Stimulated activated effector memory CD8-positive, alpha-beta T cell treated with anti-CD3 and anti-CD28 coated beads, Interleukin-12 subunit alpha, Interleukin-12 subunit beta, amount 100 ng/mL, for 72 hours (primary cell): ENCODE measurements at places on chromosomes 7 and 10.

- DNase-seq, result no peak
These were observed 41.2 kb upstream of the ACSL5 start for GRCh38 chr10:112332509-112333228.

GRCh38 chr10:76879116-76879913 is 758.3 kb downstream of the KCNMA1 start:
- no peak for DNase-seq

DNA sequence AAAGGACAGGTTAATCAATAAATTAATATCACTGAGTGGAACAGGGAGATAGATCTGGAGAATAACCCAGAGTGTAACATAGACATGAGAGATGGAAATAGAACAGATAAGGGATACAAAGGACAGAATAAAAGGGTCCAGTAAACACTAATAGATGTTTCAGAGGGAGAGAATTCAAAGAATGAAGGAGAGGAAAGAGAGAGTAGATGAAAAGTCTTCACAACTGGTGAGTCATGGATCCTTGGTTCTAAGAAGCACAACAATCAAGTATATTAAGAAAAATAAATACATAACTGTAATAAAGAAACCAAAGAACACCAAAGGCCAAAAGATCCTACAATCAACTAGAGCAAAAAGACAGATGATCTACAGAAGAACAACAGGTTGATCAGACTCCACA is 66.3 kb downstream of the BEND7 start:
- DNase-seq, result no peak

GRCh38 chr7:139339025-139339424 is 2.1 kb upstream of the FMC1 start:
- DNase-seq, result no peak

GRCh38 chr7:24239260-24239659 is 44.7 kb upstream of the NPY start:
- no peak for DNase-seq

- no peak for DNase-seq
These were observed 283 bp upstream of the TRDMT1 start for GRCh38 chr10:17201794-17202116.

DNA sequence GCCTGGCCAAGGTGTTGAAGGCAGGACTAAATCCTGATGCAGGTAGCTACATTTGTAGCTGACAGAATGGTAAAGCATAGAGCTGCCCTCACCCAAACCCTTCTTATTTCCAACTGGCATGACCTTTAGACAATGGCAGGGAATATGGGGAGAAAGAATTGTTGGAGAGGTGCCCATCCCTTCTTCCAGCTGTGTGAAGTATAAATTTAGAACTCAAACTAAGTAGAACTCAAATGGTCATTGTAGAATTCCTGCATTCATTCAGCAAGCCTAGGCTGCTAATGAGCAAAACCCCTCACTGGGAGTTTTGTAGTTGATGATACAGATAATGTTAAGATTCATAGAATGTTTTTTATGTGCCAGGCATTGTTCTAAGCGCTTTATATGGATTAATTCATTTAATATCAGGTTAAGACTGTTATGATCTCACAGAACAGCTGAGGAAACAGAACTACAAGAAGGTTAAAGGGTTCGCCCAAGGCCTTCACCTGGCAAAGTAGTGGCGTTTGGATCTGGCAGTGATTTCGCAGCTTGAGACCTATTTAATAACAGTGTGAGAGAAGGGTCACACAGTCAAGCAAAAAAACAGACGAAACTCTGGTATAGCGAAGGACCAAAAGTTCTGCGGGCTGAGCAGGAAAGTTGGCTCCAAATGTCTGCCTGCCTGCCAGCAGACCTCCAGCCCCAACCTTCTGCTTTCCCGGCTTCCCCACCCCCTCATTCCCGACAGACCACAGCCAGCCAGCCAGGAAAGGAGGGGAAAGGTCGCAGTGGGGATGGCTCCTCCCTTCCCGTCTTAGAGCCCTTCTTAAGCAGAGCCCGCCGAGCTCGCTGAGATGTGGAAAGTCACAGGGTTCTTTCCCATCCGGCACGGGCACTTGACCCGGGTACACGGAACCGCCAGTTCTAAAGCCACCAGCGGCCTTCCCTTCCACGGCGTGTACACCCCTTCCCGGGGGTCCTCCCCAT is 1.6 kb upstream of the HILPDA start:
- DNase-seq, result no peak

DNA sequence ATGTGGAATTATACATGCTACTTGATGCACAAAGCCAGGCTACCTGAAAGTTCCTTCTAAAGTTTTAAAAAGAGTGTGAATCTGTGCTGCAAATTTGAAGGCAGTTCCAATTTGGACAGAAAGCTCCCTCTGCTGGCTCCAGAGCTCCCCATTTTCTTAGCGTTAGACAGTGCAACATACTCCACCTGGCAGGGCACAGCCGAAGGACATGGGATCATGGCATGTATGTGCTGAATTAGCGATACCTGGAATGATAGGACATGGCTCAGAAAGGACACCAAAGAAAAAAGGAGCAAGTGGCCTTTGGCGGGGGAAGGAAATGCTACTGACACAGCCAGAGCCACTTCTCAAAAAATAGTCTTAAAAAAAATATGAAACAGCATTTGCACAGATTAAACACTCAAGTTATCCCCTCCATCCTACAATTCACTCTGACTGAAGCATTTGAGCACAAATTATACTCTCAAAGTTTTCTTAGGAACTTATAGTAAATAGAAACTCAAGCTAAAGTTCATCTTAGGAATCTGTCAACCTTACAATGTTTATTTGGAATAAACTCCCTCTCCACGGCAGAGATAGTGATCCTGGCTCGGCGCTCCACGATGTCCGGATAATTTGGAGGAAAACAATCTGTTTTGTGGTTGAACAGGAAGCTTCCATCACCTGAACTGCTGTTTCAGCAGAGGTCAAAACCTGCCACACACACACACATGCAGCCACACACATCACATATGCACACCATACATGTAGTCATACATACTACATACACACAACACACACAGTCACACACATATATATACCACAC is 80.0 kb downstream of the C7orf25 start:
- DNase-seq, result no peak

DNA sequence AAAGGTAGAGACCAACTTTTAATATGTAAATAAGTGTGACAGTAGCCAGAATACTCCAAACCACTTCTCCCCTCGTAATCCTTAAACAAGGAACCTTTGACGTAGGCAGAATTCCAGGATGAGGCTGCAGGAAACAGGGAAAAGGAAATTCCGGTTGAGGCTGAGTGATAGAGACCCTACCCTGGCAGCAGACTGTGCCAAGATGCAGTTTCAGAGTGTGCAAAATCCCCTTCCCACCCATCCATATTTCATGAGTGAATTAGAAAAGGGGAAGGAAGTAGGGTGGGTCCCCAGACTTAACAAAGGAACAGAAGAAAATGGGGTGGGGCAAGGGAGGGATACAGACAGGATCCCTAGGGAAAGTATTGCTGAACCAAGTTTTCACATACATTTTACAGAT is 143.0 kb downstream of the RAPGEF5 start:
- no peak for DNase-seq

DNA sequence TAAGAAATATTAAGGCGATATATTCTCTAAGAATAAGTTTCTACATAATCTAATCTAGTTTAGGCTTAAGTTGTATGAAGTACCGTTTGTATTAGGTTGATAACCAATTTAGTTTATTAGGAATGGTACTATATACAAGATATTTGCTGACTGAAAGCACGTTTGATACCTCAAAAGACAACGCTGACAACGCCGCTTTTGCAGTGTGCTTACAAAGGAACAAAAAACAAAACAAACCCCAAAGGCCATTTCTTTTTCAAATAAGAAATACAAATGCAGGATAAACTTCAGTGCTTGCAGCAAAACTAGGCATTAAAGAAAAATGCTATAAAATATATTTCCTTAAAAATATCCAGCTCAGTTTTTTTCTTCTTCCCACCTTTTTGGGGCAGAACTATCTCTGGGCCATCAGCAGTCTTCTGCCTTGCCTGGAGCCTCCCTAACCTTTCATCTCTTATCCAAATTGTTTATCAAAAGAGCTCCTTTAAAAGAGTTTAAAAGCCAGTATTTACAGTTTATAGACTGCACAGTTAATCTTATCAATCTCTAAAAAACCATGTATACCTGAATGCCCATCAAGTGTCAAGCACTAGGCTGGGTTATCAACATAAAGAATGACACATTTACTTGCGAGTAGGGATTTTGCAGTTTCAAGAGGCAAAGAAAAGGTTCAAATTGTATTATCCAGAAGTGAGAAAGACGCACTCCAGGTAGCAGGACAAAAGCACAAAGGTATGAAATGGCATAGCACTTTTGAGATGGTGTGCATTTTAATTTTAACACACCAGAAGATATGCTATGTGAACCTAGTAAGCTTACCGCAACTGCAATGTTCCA is 4.1 kb upstream of the KMT2E start:
- DNase-seq, result no peak

DNA sequence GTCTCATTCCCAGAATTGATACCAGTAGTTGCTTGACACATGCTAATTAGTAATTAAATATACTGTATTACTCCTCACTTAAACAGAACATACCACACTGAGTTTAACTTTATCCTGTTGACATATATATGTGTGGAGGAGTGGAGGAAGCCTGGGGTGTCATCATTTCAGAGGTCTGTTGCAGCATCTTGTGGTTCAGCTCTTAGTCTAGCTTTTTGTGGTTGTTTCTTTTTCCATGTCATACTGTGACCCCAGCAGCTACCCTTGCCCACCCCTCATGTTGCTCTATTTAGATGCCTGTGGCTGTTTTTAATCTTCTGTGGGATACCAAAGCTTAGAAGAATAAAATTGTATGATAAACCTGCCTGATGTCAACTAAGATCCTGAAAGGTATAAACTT is 875.4 kb downstream of the LRMDA start:
- DNase-seq, result no peak

DNA sequence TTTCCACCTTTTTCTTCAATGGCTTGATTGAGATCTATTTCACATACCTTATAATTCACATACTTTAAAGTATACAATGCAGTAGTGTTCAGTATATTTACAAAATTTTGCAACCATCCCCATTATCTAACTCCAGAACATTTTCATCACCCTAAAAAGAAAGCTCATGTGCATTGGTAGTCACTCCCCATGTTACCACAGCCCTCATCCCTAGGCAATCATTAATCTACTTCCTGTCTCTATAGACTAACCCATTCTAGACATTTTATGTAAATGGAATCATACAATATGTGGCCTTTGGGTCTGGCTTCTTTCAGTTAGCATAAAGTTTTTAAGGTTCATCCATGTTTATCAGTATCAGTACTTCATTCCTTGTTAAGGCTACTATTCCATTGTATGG is 214.2 kb downstream of the WDR11 start:
- no peak for DNase-seq

GRCh38 chr10:44477046-44477425 is 92.1 kb upstream of the CXCL12 start:
- no peak for DNase-seq

DNA sequence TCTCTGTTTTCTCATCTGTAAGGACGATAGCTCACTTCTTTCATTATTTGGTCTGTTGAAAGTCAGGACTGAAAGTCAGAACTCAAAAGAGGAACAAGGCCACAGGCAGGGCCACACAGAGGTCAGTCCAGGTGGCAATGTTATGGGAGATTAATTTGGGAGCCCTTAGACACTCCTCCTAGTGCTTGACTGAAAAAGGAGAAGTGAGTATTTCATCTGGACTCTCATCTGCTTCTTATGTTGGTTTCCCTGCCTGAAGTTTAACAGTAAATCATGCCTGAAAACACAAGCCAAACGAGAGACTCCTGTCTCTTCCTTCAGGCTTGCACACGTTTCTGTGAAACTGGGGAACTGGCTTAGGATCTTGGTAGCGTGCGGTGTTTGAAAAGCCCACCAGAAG is 248.5 kb downstream of the BUB3 start:
- no peak for DNase-seq

GRCh38 chr10:34299105-34299611 is 515.9 kb downstream of the PARD3 start:
- no peak for DNase-seq

DNA sequence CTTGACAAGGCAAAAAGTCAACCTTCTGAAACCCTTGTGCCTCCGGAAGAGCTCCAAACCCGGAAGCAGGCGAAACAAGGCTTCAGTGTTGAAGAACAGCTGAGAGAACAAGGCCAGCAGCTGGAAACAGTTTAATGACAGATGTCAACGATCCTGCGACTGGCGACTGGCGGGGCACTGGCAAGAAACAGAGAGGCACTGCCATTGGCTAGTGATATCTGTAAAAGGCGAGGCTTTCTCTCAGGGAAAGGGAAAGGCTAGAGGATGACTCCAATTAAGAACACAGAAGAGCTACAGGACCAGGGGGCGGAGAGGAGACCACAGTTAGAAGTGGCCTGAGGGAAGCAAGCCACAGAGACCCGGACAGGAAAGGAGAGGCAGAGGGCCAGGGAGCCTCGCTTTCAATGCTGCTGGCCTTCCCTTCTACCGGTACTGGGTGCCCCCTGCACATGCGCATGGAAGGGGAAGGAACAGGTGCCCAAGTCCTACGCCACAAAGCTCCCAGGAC is 19.4 kb downstream of the ITGB1 start:
- no peak for DNase-seq

DNA sequence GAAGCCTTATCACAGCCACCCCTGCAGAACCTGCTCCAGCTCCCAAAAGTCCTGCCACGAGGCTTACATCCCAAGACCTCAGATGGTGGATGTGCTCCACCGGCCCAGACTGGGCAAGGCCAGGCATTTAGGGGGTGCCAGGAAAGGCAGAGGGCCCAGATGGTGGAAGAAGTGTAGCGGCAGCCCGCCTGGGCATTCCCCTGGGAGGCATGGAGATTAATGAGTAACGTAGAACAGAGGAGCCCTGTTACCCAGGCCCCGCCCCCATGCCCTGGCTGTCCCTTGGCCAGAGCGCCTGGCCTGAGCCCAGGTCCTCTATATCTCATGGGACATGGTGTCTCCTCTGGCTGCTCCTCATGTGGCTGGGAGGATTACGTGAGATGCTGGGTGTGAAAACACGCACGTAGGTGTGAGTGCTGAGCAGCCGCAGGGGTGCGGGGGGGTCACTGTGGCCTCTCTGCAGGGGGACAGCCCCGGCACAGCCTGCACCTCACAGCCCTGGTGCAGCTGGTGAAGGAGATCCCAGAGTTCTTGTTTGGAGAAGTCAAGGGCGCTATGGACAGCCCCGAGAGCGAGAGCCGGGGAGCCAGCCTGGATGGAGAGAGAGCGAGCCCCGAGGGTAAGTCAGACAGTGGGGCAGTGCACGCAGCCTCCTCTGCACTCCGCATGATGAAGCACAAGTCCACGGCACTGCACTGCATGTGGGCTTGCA is 52.9 kb downstream of the ZNF467 start:
- DNase-seq, result no peak

- DNase-seq, result no peak
These were observed 32.2 kb downstream of the MYL10 start for GRCh38 chr7:101596898-101597297.

GRCh38 chr7:139703487-139704307 is 74.1 kb downstream of the HIPK2 start:
- DNase-seq, result no peak

DNA sequence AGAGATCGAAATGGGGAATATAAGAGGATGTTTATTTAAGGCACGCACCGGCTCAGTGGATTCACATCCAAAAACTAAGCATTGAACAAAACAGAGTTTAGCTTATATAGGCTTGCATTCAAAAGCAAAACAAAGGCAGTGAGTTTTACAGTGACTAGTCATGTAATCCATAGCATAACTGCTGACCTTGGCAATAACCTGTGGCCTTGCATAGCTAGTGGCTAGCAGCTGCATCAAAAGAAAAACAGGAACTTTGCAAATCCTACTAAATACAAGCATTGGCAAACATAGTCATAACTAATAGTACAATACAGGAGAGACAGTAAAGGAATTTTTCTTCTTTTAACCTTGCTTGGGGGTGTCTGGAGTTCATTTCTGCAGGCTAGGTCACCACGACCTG is 9.7 kb upstream of the ZNF485 start:
- DNase-seq, result no peak
